ENCODE measurements at places on chromosomes 3 and 15.

- DNase-seq: no peak
Observed at GRCh38 chr3:50241163-50241562, 5.2 kb downstream of the GNAI2 start.

DNA sequence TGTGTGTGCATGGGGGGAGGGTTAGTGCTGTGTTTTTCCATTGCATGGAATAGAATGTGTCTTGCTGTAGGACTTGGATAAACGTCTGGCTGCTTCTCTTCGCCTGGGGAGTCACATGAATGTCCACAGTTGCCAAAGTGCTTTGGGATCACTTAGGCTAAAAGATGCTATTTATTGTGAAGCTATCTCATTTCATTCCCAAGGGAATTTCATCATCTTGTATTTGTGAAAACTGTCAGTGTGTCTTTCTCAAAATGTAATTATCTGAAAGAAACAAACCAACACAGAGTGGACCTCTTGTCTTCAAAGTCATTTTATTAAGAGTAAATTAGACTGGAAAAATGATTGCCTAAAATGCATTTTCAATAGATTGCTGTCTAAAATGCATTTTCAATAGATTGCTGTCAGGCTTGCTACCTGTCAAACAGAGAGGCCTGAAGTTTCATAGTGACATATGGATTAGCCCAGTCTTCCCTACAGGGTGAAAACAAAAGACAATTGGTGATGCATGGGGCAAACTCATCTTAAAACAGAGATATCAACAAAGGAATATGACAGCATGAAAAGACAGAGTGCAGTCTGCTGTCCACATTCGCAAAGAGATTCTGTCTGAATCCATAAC lies 117.1 kb upstream of the GOLIM4 start:
- peak; percentile 70 for DNase-seq

DNA sequence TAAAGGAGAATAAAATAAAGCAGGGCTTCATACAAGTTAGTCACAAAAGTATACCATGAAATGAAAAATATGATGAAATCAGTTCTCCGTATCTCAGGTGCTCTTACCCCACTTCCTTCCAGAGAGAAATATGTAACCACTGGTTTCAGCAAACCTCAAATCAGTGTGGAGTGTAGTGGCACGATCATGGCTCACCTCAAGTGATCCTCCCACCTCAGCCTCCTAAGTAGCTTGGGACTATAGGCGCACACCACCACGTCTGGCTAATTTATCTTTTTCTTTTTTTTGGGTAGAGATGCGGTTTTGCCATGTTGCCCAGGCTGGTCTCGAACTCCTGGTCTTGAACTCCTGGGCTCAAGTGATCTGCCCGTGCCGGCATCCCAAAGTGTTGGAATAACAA lies 24.2 kb downstream of the DENND4A start:
- DNase-seq: no peak

- no peak for DNase-seq
Observed at GRCh38 chr3:87363721-87364120, 87.3 kb upstream of the POU1F1 start.

DNA sequence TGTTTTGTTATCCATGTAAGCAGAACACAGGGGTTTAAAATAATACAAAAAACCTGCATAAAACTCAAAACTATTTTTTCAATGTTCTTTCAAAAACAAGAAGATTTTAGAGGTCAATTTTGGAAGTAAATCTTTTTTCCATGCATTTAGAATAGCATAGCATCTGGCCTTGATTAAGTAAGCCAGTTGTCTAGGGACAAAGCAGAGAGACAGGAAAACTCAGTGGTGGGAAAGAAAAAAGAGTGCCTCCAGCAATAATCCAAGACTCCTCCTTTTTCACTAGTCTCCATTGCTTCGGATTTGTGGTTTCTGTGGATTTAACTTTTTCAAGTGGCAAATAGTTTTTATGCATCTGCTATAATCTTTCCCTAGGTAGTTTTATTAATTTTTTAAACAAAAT lies 88.9 kb downstream of the SUCNR1 start:
- no peak for DNase-seq

DNA sequence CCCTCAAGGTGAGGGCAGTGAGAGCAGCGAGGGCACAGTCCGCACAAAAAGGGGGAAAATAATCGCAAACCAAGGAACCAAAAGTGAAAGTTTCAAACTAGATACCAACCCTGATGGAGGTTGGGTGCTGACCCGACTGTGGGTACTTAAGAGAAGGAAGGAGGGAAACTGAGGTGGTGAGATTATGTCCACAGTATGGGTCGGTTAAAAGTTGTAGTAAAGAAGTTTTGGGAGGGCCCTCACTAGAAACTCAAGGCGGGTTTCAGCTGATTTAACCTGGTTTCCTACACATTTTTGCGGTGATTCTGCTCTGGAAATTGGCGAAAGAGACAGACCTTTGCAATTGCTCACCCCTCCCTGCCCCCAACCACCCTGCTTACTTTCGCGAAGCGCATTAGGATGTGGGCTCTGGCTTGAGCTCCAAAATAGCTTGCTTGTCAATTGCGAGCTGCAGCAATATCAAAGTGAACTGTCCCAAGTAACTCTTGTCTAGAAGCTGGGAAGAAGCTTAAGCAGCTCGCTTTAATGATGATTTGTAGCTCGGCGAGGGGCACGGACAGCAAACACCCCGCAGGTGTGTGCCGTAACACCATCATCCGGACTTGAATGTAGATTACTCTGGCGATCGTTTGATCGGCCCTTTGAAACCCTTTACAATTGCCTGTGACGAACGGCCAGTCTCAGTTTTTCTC lies 15.8 kb downstream of the SOX2 start:
- DNase-seq: no peak

- no peak for DNase-seq
Observed at GRCh38 chr15:77356305-77356704, 63.6 kb downstream of the PEAK1 start.

GRCh38 chr3:120855665-120856437 lies 52.2 kb upstream of the STXBP5L start:
- DNase-seq: peak; percentile 96

DNA sequence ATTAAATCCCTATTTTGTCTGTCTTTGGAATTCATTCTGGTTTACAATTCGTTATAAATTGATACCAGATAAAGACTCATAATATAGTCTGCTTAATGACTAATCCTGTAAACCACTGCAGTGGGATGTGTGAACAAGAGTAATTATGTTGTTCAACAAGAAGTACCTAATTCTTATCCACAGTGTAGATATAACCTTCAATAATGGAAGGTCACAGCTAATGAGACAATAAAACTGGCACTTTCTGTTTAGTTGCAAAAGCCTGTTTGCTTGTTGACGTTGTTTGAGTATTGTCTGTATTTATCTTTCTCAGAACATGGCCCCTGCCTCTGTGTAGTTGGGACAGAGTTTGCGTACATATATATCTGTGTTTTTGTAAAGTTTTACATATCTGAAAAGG lies 26.7 kb downstream of the PIAS1 start:
- DNase-seq: no peak

- DNase-seq: no peak
Observed at GRCh38 chr3:190385731-190386688, 2.0 kb upstream of the CLDN16 start.

DNA sequence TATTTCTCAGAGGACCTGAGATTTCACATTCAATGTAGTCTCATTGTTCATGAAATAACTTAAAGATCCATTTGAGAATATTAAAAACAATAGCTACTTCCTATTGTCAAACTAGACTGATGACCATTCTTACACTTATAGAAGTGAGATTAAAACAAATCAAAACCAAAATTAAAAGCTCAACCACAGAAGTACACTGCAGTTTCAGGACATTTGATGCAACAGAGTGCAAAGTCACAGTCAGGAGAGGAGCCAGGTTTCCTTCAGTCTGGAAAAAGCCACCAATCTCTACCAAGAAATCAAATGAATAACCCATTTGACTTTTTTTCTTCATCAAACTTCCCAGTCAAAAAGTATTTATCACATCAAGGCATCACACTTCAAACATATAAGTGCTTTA lies 5.5 kb downstream of the CCPG1 start:
- no peak for DNase-seq

- DNase-seq: no peak
Observed at GRCh38 chr15:98070137-98070536, 109.6 kb downstream of the ARRDC4 start.

- DNase-seq: no peak
Observed at GRCh38 chr3:190089711-190090110, 31.0 kb downstream of the P3H2 start.

DNA sequence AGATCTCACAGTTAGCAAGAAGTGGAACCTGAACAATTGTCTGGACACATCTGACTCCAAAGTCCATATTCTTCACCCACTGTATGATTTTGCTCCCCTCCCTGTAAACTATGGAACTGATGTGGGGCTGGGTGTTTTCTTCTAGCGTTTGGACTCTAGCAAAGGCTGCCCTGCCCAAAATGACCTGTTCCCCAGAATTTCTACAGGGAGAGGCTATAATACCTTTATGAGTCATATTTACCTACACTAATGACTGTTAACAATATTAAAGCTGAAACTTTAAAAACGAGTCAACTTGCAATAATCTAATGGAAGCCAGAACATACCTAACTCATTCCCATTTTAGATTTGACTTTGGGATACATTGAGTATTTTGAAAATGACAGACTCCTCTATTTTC lies 531.2 kb upstream of the CFAP20DC start:
- DNase-seq: no peak

- DNase-seq: no peak
Observed at GRCh38 chr15:47951781-47952180, 169.0 kb upstream of the SLC24A5 start.

GRCh38 chr3:57600195-57600594 lies 3.1 kb upstream of the ARF4 start:
- no peak for DNase-seq

- DNase-seq: no peak
Observed at GRCh38 chr3:186380622-186381380, 18.8 kb upstream of the DGKG start.

GRCh38 chr3:51400166-51400565 lies 9.1 kb downstream of the RBM15B start:
- DNase-seq: no peak

- DNase-seq: no peak
Observed at GRCh38 chr3:52487788-52488691, 7.1 kb upstream of the STAB1 start.

DNA sequence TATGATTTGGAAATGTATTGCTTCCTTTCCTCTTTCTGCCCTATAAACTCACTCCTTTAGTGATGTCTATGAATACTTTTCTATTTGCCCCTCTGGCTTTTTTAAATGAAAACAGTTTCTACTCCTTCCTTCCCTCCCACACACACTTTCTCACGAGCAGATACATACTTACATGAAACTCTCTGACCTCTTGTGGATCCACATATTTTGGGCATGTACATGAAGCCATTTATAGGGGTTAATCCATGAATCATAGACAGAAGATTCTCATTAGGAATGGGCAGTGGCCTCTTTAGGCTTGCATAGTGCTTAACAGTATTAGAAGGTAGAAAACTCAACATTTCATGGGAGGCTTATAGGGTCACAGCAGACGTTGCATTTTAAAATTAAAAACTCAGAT lies 24.8 kb downstream of the ANAPC13 start:
- DNase-seq: no peak

- DNase-seq: no peak
Observed at GRCh38 chr3:98787181-98787580, 24.0 kb downstream of the ST3GAL6 start.

DNA sequence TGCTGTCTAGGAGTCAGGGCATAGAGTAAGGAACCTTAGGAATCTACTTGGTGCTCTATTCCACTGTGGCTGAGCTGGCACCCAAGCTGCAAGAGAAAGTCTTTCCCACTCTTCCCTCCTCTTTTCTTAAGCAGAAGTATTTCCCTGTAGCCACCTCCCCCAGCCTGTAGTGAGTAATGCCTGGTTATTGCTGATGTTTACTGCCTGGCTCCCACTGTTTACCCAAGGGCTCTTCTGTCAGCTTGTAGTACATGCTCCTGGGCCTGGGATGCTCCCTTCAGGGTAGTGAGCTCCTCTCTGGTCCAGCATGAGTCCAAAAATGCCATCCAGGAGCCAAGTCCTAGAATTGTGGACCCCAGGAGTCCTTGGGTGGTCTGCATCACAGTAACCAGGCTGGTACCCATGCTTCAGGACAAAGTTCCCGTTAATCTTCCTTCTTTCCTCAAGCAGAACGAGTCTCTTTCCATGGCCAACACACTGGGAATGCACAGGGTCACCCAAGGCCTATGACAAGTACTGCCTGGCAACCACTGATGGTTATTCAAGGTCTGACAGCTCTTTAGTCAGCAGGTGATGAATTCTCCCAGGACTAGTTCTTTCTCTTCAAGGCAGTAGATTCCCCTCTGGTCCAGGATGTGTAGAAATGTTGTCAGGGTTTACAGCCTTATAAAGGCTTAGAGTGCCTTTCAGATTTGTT lies 17.6 kb downstream of the GALK2 start:
- DNase-seq: no peak

DNA sequence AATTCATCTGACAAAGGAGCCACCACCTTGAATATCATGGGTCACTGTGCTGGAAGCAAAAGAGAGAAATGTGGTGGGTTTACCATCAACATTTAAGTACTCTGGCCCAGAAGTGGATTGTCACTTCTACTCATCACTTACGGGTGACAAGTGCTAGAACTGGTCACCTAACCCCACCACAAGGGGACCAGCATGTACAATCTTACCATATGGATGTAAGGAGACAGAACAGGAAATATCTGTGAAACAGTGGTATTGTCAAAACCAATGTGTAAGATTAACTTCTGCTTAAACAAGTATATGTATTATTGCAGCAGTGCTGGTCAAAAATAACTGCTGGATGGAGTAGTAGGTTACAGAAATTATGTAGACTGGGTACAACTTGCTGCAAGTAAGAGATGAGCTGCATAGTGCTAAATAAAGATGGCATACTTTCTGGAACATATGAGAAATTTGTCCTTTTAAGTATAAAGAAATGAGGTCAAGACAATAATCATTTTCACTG lies 171.8 kb downstream of the POTEB3 start:
- no peak for DNase-seq

DNA sequence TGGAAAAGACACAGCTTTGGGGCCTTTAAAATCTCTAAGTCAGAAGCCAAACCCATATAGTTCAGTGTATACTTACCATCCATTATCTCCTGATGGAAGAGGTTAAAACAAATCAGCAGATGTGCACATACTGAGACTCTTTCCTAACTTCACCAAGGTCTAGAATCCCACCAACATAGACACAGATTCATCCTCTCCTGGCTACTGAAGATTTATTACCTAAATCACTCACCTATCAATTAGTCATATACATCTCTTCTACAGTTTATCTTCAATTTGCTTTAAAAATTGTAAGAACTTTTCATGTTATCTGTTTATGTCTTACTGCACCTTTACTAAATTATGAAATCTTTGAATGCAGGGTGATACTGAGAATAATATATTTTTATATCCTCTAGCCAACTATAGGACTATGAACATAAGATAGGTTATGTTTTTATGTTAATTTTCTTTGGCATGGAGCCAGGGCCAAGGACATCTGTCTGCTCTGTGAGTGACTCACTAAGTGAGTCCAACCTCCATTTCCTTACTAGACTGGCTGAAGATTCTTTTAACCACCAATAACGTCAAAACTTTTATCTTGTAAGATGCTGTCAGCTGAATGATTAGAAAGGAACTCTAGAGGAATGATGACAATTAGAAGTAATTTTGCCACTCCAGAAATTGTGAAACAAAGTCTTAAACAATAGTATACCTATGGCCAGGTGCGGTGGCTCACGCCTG lies 397.6 kb downstream of the FOXP1 start:
- no peak for DNase-seq
